Activated CD8-positive, alpha-beta memory T cell treated with anti-CD3 and anti-CD28 coated beads for 1 hour (primary cell): ENCODE measurements at places on chromosomes 4 and X.

- DNase-seq: no peak
Measured at GRCh38 chrX:45186643-45187026, 14.0 kb downstream of the DIPK2B start.

DNA sequence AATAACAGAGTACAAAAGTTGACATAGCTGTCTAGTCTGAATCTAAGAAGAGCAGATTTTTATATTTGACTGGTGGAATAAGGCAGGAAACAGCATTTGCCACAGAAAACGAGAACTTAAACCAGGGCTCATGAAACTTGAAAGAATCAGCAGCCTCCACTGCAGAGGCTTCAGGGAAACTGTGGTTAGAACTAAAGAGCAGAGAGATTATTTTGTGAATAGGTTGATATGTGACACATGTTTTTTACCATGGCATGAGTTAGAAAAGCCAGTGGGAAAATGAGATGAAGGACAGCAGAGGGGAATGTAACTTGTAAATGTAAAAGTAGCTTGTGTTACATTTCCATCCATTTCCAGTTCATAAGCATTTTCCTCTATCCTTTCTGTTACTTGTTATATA lies 63.7 kb upstream of the CAMK2D start:
- DNase-seq: no peak

GRCh38 chrX:68090266-68090665 lies 343.0 kb downstream of the OPHN1 start:
- DNase-seq: no peak

DNA sequence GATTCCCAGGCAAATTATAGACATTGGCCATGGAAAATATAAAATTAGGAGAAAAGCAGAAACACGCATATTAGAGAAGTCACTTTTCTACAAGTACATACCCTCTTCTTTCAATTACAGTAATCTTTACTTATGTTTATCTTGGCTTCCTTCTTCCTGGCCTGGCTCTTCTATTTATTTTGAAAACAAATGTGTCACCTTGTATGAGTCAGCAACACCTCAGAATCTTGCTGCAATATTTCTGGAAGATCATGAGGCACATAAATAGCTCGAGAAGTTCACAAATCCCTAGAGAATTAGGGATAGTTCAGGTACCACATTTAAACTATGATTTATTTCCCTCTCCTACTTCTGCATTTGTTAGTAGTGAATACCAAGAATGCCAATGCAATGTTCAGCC lies 124.6 kb downstream of the ANOS1 start:
- DNase-seq: no peak

DNA sequence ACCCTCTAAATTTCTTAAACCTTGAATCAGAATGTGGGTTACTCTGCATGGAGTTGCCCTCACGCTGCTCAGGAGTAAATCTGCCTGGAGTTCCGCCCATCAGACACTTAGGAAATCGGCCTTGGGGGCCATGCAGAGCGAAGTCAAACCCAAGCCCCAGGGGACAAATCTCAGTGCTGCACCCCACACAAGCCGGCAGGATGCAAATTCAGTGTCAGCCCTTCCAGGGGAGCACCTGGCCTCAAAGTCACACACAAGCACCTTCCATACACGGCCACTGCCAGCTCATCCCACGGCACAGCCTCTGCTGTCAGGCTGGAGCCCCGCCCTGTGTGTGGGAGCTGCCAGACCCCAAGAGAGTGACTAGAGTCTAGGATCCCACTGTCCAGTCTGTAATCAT lies 27.4 kb downstream of the RNF212 start:
- DNase-seq: no peak
